ENCODE measurements at places on chromosomes 11 and 22. TPM values are rescaled to one million over a fixed set of nuclear protein-coding genes. Genes with fewer than 3 reads are reported as not detected.

Gene CREB3L1
- 10.7 TPM for total RNA-seq

Gene BRSK2
- total RNA-seq, result 1.5 TPM

Gene NAA40
- 4.5 TPM for total RNA-seq

Gene ALX4
- not detected for total RNA-seq

Gene SEZ6L
- total RNA-seq, result 0.32 TPM

Gene ELFN2
- total RNA-seq, result not detected

Gene OR5P2
- total RNA-seq, result not detected

Gene LRP5
- total RNA-seq, result 54.4 TPM

Gene ANKK1
- total RNA-seq, result 1.2 TPM

Gene C22orf42
- total RNA-seq, result not detected

Gene GVQW3
- 3.8 TPM for total RNA-seq

Gene SLC6A5
- not detected for total RNA-seq

Gene SLN
- total RNA-seq, result not detected

Gene SHANK2
- total RNA-seq, result 3.5 TPM

Gene SEPTIN5
- total RNA-seq, result 25.4 TPM

Gene ALDH3B1
- 11.4 TPM for total RNA-seq

Gene PLAAT4
- 56.4 TPM for total RNA-seq

Gene CARD10
- total RNA-seq, result 4.8 TPM

Gene SYT13
- not detected for total RNA-seq

Gene GRM5
- total RNA-seq, result not detected

Gene OR4D5
- not detected for total RNA-seq

Gene GRIA4
- not detected for total RNA-seq

Gene SRRD
- total RNA-seq, result 18.6 TPM

Gene IL17REL
- not detected for total RNA-seq

Gene YPEL4
- total RNA-seq, result 3.5 TPM

Gene KCNK4
- total RNA-seq, result not detected

Gene LRRC75B
- 23.0 TPM for total RNA-seq

Gene OR51I1
- 0.73 TPM for total RNA-seq
